ENCODE measurements at places on chromosomes 1 and 21.

GRCh38 chr1:63323865-63324778 lies 1.8 kb downstream of the FOXD3 start:
- no peak for DNase-seq

- DNase-seq = no peak
These were observed 33.7 kb upstream of the AK4 start for GRCh38 chr1:65114322-65114721.

DNA sequence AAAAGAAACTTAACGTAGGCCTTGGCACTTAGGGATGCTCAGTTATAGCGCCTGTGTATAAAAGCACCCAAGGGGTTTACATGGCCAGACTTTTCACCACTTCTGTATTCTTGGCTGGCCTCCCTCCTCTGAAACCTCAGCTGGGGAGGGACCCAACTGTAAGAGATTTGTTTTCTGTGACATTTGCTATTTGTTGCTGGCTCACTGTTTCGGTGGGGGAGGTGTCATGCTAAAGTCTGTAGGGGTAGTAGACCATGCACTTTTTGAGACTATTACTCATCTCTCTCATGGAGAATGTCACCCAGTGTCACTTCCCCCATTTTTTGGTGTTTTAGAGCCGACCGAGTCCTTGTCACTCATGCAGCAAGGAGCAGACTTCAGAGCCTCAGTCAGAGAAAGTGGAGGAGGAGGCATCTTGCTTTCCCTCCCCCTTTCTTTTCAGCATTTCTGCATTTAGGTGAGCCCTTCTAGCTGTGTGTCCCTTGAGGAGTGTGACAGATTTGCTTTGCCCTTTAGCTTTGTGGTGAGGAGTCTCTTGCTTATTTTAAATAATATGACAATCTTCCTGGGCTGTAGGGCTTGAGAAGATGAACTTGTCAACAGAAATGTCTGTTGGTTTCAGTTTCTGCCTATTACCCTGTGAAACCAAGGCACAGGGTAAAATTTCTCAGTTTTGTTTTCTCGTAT lies 160.1 kb downstream of the FASLG start:
- DNase-seq = no peak

- no peak for DNase-seq
These were observed 10.0 kb upstream of the CDA start for GRCh38 chr1:20578721-20579395.

DNA sequence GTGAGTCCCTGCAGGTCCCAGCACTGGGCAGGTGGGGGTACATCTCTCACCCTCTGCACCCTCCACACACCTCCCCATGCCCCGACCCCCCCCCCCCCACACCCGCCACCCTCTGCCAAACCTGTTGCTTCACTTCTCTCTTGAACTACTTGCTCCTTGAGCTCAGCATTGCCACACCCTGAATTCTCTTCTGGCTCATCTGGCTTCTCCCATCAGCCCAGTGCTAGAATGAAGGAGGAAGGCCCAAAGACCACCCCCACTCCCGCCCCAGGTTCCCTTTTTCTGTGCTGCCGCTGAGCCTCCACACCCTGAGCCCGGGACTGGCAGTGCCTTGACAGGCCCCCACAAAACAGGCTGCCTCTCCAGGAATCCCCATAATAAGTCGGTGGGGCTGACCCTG lies 6.4 kb upstream of the TNNI1 start:
- DNase-seq = no peak

- no peak for DNase-seq
These were observed 14.0 kb downstream of the TSEN15 start for GRCh38 chr1:184065559-184065958.

- DNase-seq = no peak
These were observed 231.7 kb upstream of the AJAP1 start for GRCh38 chr1:4422504-4423289.

DNA sequence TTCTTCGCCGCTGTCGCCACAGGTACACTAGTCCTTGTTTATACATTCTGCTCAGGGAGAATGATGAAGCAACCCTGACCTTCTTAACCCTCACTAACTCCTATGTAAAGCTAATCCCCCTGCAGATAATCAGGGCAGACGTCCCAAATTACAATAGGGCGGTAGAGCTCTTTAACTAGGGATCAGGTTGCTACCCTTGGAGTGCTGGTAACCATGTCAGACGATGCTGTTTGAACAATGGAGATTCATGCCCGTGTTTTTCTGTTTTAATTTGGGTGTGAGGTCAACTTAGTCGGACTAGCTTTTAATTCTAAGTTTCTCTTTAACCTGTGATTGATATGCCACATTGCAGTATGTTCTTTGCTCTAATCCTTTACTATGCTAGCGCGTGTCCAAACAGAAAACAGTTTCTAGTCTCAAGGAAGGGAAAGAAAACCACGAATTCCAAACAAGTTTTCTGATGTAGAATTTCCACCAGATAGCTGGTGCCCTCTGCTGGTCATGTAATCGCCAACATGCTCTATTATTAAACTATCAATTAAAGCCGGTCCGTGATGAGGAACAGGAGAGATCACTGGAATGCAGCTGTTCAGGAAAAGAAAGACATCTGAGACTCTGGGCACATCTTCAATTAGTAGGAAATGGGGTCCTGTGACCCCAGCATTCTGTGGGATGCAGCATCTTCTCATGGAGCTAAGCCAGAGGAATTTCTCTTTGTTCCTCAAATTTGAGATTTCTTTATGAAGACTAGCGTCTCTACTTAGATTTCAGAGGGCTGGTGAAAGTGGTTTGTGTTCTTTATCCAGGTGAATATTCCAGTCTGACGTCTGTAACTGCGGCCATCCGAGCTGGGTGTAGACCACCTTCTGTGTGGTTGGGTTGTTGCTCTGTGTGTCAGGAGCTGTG lies 18.3 kb upstream of the VAMP3 start:
- peak; percentile 15 for DNase-seq

GRCh38 chr1:72271555-72272085 lies 10.7 kb downstream of the NEGR1 start:
- no peak for DNase-seq

GRCh38 chr1:56068210-56068609 lies 511.2 kb downstream of the PLPP3 start:
- no peak for DNase-seq

- no peak for DNase-seq
These were observed 163.9 kb downstream of the GABPA start for GRCh38 chr21:25898671-25899070.

DNA sequence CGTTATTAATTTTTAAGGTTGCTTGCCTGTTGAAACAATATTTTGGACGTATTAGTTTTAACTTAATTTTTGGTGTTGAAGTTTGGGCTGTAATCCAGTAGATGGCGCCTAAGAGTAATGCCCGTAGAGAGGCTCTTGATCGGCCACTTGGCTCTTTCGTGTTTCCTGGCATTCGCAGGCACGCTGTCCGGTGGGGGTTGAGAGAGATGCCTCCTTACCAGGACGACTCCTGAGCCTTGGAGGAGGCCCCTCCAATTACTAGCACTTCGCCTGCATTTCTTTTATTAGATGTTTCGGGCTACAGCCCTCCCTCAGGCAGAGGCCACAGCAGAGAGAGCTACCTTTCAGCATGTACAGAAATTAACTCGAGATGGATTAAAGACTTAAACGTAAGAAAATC lies 12.0 kb downstream of the OR2M4 start:
- DNase-seq = no peak

GRCh38 chr1:25356848-25357247 lies 18.7 kb downstream of the TMEM50A start:
- no peak for DNase-seq

DNA sequence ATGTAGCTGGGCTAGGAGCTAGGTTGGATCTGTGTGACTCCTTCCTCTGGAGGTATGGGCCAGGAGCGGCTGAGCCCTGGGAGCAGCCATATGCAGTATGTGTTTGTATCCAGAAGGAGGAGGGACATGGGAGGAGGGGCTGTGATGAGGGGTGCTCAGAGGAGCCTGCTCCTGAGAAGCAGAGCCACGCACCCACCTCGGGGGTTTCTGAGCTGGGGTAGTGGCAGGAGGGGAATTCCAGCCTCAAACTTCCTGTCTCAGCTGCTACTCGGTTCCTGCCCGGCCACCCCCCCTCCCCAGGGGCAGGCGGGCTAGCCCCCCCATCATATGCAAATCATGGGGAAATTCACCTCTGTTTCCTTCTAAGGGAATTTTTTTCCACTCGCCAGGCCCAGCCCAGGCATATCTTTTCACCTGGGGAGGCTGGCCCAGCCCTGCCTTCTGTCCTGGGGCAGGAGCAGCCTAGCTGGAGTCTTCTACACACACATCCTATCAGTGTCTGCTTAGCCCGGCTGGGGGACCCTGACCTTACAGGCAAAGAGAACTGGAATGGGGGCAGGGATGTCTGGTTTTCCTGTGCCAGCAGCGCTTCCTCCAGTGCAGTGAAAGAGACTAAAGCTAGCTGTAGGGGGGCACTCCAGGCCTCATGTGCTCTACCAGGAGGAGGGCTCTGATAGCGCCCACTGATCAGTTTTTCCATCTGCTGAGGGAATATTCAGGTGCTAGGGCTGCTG lies 3.0 kb downstream of the ZC3H12A start:
- peak; percentile 77 for DNase-seq

- DNase-seq = no peak
These were observed 16.9 kb downstream of the AVPR1B start for GRCh38 chr1:206100226-206100815.

GRCh38 chr1:87219141-87219540 lies 109.5 kb upstream of the LMO4 start:
- no peak for DNase-seq

DNA sequence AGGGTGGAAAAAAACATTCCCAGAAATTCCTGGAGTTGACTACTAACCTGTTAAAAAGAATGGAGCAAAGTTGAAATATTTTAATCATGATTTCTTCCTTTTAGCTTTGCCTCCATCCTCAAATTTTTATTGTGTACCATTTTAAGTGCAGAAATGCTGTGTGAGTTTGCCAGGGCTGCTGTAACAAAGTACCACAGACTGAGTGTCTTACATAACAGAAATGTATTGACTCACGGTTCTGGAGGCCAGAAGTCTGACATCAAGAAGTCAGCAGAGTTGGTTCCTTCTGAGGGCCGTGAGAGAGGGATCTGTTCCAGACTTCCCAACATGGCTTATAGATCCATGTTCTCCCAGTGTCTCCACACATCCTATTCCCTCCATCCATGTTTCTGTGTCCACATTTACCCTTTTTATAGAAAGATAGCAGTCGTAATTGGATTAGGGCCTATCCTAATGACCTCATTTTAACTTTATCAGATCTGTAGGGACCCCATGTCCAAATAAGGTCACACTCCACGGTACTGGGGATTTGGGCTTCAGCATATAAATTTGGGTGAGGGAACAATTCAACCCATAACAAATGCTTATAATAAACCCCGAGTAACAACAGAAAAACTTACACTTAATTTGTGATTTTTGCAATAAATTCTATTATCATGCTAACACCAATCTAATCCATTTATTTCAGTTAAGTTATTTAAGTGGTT lies 12.7 kb downstream of the SNX7 start:
- DNase-seq = no peak

DNA sequence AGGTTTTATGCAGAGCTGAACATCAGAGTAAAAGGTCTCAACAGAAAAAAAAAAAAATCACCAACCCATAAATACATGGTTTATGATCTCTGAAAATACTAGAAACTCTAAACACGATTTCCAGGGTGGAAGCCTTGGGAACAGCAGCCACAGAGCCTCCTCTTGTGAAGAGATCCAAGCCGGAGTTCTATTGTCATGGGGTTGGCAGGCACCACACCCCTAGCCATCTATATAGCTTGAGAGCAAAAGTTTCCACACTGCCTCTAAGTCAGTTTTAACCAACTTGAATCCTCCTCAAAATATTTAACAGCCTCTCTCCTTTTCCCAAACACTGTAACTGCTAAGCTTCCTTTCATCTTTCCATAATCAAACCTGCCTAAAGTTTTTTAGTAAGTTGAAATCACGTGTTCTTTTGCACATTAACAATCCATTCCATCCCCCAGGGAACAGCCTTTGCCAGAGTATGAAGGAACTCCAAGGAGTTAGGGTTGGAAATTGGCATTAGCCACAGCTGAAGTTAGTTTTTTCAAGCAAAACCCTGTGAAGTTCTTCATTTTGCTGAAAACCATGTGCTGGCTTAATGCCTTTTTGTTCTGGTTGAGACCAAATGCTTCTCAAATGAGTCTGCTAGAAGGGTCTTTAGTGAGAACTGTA lies 13.8 kb upstream of the SEC16B start:
- DNase-seq = no peak

- no peak for DNase-seq
These were observed 12.3 kb upstream of the OTUD3 start for GRCh38 chr1:19869929-19870328.

- no peak for DNase-seq
These were observed 897 bp downstream of the EPHX4 start for GRCh38 chr1:92030656-92031107.

- DNase-seq = no peak
These were observed 24.8 kb downstream of the F11R start for GRCh38 chr1:160996178-160996577.

DNA sequence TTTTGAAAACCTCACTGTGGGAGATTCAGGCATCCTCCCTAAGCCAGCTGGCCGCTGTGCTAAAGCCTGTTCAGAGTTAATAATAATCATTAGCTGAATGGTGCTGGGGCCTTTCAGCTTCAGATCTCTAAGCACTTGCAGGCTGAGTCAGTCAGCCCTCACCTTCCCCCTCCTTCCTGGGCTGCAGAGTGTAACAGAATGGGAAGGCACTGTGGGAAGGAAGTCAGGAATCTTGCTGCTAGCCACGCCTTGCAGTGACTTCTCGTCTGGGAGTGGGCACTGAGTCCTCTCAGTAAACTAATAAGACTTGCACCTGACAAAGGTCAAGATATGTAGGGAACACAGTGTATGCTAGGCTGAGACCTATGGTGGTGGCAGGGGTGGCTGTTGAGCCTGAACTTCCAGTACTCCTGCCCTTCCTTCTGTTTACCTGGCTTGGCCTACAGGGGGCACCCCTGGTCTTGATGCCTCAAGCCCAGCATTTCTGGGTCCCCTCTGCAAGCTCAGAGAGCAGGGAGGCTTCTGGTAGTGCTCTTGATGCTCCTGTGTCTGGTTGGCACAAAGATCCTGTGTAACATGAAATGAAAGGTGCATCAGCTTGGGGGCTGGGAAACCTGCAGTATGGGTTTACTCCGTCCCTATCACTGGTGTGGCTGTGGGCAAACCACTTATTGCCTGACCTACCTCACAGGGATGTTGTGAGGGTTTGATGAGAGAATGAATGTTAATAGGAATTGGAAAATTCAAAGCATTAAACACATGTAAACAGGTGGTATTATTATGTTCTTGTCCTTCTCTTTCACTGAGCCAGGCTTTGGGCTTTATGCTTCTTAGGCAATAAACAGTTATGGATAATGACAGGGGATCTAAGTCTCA lies 6.0 kb downstream of the CYB561D1 start:
- DNase-seq = peak; percentile 37

DNA sequence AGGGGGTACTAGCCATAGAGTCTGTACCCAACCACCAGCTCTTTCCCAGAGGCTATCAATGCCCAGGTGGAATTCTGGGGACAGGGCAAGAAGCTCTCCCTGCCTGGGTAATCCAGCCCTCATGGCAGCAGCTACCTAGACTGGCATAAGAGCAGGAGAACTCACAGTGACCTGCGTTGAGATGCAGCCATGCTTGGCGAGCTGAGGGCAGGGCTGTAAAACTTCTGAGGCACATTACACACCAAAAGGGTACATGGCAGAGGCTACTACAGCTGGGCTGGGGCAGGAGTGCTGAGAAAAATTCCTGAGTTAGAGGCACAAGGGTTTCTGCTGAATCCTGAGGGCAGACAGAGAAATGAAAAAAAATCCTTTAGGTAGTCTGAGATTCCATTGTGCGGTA lies 927.9 kb upstream of the B3GALT2 start:
- no peak for DNase-seq

- DNase-seq = no peak
These were observed 28.8 kb upstream of the KCNJ6 start for GRCh38 chr21:37945036-37945435.
